ENCODE measurements at places on chromosomes 7 and 10. TPM values are rescaled to one million over a fixed set of nuclear protein-coding genes. Genes with fewer than 3 reads are reported as not detected.

The OGDH gene
- 63.2 TPM for total RNA-seq

The HOXA5 gene
- 13.6 TPM for total RNA-seq

The A1CF gene
- total RNA-seq: not detected

The CALML3 gene
- not detected for total RNA-seq

The GPC2 gene
- total RNA-seq: 6.5 TPM

The ARMC3 gene
- not detected for total RNA-seq

The CYP2E1 gene
- 0.76 TPM for total RNA-seq

The ABI1 gene
- 91.6 TPM for total RNA-seq

The EGFR gene
- 3.6 TPM for total RNA-seq

The ICA1 gene
- 52.3 TPM for total RNA-seq

The FFAR4 gene
- not detected for total RNA-seq

The SUGCT gene
- total RNA-seq: 1.4 TPM

Measured in vein endothelial cell (primary cell).